ENCODE measurements at places on chromosomes 6 and 20.
A peak's percentile ranks its signal among the peaks of the same experiment; 100 is the strongest.

DNA sequence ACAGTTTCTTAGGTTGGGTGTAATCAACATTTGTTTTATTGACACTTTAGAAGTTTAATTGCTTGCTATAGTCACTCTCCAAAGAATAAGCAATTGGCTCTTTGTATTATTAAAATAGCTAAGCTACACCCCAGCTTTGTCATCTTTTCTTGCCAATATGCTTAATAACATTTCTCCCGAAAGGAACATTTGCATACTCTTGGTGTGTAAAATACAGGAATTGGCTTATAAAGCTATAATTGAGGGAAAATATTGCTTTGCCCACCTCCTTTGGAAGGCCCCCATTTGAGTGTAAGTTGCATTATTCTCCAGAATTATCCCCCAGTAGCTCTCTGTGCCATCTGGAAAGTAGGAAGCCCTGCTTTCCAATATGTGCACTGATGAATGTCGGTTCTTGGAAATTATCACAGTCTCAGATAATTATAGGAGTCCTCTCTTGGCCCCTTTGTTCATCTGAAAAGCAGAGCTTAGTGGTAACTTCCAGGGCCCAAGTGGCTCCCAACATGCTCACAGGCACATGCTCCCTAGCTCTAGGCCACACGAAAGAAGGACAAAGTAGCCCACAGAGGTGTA lies 92.4 kb upstream of the B3GAT2 start:
- no peak for DNase-seq

GRCh38 chr6:154468760-154469159 lies 41.7 kb downstream of the CNKSR3 start:
- DNase-seq, result no peak

GRCh38 chr6:137213813-137214212 lies 5.4 kb downstream of the IFNGR1 start:
- DNase-seq, result no peak

GRCh38 chr20:17558154-17558940 lies 11.5 kb upstream of the DSTN start:
- peak; percentile 94 for DNase-seq

GRCh38 chr20:10642856-10643559 lies 30.8 kb downstream of the JAG1 start:
- no peak for DNase-seq

DNA sequence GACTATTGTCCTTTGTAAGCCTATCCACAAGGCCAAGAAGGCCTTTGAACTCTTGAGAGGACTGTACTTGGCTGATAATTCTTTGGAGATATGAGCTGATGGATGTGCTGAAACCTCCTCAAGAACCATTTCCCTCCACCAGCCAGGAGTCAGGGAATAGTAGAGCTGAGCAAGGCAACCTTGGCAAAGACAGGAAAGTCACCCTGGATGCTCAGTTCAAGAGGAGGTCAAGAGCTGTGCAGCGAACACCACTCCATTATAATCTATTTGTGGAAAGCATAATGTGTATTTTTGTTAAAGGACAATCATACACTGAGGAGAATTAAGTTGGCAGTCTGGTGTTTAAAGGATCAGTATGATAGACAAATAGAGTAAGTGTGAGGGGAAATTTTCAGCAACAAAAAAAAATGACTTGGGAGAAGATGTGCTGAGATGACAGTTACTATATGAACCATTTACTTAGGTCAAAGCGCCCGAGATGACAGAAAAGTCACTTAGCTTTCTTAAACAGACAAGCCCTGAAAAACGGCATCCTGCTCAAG lies 177.2 kb upstream of the COL21A1 start:
- no peak for DNase-seq

Data from amniotic epithelial cell (primary cell).